ENCODE measurements at places on chromosomes 5 and 9. TPM values are rescaled to one million over a fixed set of nuclear protein-coding genes. Genes with fewer than 3 reads are reported as not detected.
A peak's percentile ranks its signal among the peaks of the same experiment; 100 is the strongest.

PCDHGB3 gene
- total RNA-seq: 0.28 TPM

TMC1 gene
- 0.43 TPM for total RNA-seq

SIT1 gene
- total RNA-seq: 65.6 TPM

MEIKIN gene
- not detected for total RNA-seq

PCDHB12 gene
- total RNA-seq: not detected

PITX1 gene
- total RNA-seq: 0.76 TPM

HRH2 gene
- 18.4 TPM for total RNA-seq

C7 gene
- total RNA-seq: not detected

SMIM33 gene
- 0.22 TPM for total RNA-seq

PCSK1 gene
- total RNA-seq: not detected

APBB3 gene
- 33.8 TPM for total RNA-seq

FOXD1 gene
- total RNA-seq: 0.55 TPM

KCNN2 gene
- not detected for total RNA-seq

- no peak for DNase-seq
These were observed 60.8 kb downstream of the AOPEP start for GRCh38 chr9:94787266-94787665.

GRCh38 chr5:39364367-39364766, at the start of gene C9:
Gene C9 (minus strand): TSS chr5:39364495. CDS start chr5:39364464, 31 bp downstream.
- no peak for DNase-seq

DNA sequence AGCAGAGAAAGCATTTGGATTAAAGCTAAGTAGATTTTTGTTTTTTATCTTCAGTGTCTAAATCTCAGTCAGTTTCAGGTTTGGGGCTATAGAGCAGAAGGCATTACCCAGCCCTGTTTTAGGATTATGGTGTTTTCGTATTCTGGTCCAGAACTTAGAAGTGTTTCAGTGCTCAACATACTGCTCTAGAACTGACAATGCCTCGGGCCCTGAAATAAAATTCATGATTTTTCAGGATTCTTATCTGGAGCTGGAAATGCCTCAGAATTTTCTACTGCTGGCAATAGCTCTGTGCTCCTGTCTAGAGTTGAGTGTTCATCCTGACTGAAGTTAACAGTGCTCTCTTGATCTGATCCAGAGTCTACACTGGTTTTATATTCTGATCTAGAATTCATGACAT, 163.9 kb downstream of the PAPPA start:
- no peak for DNase-seq

DNA sequence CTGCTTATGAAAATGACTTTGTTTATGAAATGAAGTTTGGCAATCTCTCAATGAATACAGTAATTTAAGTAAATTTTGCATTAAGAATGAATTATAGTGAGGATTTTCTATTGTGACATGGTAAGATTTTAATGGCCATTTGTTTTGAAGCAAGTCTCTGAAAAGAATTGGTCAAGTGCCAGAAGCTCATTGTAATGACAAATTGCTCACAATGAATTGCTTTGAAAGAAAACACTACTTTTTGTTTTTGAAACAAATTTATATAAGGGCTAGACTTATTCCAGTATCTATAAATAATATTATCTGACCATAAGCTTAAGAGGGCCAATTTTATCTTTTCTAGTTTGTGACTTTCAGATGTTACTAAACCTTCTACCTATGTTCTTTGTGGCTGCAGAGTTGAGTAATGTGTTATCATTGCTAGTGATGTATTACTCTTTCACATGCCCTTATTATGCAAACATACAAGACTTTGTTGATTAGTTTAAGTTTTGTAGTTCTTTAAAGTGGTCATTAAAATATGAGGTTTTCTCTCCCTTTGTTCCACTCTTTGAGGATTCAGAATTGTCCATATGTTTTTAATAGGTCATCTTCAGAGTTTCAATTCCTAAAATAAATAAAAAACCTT, 93.0 kb upstream of the ZNF608 start:
- no peak for DNase-seq

GRCh38 chr5:39816866-39817265, 392.1 kb upstream of the DAB2 start:
- DNase-seq: no peak

- no peak for DNase-seq
These were observed 337.6 kb downstream of the BNC2 start for GRCh38 chr9:16532681-16533450.

DNA sequence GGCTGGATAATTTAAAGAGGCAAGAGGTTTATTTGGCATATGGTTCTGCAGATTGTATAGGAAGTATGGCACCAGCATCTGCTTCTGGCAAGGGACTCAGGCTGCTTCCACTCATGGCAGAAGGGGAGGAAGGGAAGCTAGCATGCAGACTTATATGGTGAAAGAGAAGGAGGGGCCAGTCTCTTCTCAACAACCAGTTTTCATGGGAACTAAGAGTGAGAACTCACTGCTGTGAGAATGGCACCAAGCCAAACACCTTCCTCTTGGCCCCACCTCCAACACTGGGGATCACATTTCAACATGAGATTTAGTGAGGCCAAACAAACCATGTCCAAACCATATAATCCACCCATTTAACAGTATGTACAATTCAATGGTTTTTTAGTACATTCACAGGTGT, 113.3 kb upstream of the SHB start:
- DNase-seq: no peak

- no peak for DNase-seq
These were observed 34.1 kb downstream of the SPRY4 start for GRCh38 chr5:142290577-142291299.

DNA sequence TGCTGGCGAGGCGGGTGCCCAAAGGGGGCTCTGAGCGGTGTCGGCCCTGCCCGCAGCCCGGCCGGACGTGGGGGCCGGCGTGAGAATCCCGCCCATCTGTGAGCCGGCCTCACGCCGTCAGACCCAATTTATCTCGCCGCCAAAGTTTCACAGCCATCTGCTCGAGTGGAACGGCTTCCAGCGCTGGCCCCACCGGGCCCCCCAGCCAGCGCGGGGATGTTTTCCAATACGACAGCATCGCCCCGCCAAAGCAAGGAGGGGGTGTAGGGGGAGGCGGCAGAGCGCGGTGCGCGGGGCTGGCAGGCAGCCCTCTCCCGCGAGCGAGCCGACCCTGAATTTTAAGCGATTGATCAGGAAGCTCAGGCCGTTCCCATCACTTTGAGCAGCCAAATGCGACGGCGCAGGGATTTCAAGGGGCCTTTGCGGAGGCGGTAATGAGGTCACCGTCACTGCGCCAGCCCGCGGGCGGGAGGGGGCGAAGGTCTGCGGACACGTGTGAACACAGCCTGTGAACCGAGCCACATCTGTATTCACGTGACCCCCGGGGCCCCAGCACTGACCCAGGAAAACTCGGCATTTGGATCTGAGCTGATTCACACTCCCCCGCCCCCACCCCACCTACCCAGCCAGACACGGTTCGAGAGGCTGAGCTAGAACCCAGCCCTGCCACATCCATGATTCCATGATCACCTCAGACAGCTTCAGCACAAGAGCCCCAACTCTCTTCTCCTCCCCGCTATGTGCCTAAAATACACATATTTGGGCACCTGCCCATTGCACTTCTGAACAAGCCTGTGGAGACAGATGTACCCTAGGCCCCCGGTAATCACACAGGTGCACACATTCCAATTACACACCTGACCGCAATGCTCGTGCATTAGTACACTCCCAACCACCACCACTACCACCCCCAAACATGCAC, 47.8 kb upstream of the PSD2 start:
- peak; percentile 66 for DNase-seq

- no peak for DNase-seq
These were observed 209.4 kb downstream of the DTWD2 start for GRCh38 chr5:118778941-118779340.

DNA sequence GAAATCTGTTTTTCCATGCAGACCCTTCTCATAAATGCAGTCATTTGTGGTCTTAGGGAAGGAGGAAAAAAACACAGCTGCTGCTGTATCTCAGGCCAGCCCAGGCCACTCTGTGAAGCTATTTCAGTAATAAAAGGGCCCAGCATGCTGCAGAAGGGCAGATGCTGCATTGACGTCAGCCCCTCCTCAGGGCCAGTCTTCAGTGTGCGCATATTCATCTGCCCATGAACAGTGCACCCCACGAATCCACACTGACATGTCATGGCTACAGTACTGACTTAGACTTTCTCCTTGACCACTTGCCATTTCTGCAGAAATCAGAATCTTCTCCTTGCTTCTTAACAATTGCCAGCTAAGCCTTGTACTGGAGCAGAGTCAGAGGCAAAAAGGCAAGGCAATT, 304.7 kb downstream of the GABRG2 start:
- no peak for DNase-seq

GRCh38 chr5:79845448-79846197, 145.4 kb downstream of the MTX3 start:
- peak; percentile 70 for DNase-seq

DNA sequence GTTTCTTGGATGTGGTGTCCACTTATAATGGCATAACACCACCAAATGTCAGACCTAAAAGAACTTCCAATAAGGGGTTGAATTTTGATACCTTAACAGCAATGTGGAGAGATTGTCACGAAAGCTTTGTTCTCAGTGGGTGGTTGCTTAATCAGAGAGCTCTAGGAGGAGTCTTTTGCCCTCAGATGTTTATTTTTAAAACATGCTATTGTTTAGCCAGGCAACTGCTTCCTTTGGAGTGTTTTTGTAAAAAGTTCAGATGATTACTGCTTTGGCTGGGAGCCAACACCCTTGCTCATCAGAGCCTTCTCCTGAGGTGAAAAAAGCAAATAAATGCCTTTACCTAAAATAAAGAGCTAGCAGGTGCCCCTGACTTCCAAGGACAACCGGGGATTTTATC, 65.0 kb downstream of the SLC1A1 start:
- no peak for DNase-seq

DNA sequence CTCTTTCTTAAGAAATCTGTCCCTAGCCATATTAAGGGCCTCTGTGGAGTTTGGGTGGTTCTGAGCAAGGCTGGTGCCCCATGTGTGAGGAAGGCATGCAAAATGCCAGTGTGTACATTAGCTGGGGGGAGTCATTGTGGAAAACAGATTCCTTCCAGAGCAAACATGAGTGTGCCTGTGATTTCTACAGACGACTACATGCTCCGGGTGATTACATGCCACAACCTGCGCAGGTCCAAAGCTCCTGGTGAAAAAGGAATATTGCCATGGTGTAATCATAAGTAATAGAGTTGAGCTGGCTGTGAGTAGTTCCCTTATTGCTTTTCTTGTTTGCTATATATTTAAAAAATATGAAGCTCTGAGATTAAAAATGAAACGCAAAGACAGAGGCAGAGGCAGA, 102.1 kb downstream of the ACER2 start:
- DNase-seq: no peak

DNA sequence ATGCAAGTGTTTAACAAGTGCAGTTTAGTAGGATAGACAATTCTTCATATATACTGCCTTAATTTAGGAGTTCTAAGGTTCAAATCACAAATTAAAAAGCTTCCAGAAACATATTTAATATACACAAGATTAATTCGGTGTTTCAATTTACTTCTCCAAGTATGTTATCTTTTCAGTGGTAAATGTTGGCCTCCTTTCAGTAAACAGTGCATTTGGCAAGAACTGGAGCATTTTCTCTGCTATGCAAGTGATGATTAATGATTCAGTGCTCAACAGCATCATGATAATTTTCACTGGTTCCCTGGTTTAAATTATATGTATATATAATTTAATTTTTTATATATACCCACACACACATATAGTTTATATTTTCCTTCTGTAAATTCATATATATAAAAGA, 541.7 kb downstream of the EFNA5 start:
- no peak for DNase-seq

DNA sequence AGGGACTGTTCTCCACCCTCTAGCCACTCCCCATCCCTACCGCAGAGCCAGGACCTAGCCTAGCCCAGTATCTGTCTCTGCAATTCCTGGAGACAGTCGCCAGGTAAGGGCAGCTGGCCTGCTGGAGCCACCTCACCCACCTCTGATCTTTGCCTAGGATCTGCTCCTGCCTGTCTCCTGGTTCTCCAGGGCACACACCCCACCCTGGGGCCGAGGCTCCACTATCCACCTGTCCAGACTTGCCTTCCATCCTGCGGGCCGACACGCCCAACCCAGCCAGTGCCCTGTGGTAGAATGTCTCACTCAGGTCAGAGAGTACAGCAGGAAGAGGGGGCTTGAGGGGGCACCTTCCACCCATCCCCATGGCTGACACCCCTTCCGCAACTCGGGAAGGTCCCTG, 15.7 kb upstream of the AQP7 start:
- DNase-seq: no peak

- no peak for DNase-seq
These were observed 621.9 kb downstream of the DTWD2 start for GRCh38 chr5:118366429-118366828.

DNA sequence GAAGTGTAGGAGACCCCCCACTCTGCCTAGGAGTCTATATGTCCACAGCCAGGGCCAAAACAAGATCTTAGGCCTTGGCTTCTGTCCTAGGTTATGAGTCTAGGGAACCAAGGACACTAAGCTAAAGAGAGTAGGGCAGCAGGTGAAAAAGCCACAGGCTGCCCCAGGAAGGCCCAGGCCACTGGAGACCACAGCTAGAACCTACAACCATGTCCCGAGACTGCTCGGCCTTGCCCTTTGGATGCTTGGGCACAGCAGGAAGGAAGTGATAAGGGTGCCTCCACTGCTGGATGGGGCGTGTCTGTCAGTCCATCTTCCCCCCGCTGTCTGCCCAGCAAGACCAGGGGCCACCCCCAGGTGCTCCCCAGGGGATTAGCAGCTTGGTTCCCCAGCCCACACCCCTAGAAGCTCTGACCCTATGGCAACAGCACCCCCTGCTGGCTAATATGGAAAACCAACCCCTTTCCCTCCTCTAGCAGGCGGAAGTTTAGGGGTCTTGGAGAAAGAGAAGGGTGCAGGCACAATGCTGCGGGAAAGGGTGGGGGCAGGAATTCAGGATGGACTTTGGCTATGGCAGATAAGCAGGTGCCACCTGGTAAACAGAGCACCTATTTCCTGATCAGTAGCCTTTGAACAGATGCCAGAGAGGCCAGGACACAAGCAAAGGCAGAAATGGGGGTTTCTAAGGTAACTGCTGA, 10.5 kb upstream of the IRF1 start:
- peak; percentile 84 for DNase-seq

GRCh38 chr5:149452007-149452664, 73.0 kb upstream of the IL17B start:
- no peak for DNase-seq

DNA sequence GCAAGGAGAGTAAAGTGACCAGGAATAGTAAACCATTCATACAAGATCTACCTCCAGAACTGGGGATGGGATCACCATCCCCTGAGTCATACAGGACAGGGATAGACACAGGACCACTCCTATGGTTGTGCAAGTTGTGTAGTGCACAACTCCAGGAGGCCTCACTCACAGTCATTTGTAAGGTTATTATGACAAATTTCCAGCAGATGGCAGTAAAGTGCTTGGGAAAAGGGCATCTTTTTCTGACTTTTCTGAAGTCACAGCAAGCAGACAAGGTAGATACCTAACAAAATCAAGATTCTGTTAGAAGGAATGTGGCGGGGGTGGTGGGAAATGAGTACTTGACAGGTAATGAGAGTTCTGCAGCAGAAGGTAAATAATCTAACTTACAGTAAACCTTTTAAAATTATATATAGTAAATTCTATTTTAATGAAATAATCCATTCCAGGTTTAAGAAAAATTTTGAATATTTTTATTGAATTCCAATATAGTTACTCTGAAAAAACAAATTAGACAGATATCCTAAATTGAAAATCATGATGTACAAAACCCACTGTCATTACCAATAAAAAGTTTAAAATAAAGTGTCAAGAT, 16.7 kb upstream of the KIF27 start:
- DNase-seq: peak; percentile 53

GRCh38 chr5:41837793-41838192, 32.4 kb downstream of the OXCT1 start:
- DNase-seq: no peak

- no peak for DNase-seq
These were observed 614 bp upstream of the CPLANE1 start for GRCh38 chr5:37249815-37250164.

- DNase-seq: no peak
These were observed 23.1 kb downstream of the BASP1 start for GRCh38 chr5:17240487-17240886.

Measured in activated T-cell treated with anti-CD3 and anti-CD28 coated beads, Interleukin-2, amount 50 U/mL, for 72 hours (primary cell).